ENCODE measurements at places on chromosomes 5 and 9.

DNA sequence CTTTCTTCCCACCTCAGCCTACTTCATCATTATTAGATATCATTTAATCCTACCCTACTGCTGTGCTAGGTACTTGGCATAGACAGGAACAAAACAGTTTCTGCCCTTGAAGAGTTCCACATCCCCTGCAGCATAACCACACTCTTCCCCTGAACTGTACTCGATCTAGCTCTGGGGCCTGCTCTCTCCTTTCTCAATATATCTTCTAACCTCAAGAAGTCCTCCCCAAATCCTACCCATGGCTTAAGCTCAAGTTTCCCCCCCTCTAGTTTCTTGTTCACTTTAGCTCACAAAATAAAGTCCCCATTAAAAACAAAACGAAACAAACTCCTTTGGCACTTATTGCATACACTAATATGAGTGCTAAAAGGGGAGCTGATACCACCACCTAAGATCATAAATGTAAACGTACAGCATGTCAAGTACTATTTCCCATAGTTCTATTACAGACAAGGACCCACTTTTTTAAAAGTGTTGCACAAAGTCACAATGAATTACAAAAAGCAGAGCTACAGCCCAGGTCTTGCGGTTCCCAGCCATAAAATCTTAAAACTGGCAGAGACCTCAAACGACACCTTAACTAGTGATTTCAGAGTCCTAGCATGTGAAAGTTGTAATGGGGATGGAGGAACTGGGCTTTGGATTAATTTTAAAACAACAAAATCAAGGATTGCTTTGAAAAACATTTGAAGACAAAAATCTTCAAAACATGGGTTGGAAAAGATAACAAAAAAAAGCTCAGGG lies 80.7 kb downstream of the PTPDC1 start:
- peak overlapping the region; percentile 76 for H3K4me3 ChIP-seq
- no peak for DNase-seq
- H3K4me1 ChIP-seq = peaks cover 34% of the 10 kb centered on the region
- no peaks in the 10 kb centered on the region for H3K27me3 ChIP-seq

DNA sequence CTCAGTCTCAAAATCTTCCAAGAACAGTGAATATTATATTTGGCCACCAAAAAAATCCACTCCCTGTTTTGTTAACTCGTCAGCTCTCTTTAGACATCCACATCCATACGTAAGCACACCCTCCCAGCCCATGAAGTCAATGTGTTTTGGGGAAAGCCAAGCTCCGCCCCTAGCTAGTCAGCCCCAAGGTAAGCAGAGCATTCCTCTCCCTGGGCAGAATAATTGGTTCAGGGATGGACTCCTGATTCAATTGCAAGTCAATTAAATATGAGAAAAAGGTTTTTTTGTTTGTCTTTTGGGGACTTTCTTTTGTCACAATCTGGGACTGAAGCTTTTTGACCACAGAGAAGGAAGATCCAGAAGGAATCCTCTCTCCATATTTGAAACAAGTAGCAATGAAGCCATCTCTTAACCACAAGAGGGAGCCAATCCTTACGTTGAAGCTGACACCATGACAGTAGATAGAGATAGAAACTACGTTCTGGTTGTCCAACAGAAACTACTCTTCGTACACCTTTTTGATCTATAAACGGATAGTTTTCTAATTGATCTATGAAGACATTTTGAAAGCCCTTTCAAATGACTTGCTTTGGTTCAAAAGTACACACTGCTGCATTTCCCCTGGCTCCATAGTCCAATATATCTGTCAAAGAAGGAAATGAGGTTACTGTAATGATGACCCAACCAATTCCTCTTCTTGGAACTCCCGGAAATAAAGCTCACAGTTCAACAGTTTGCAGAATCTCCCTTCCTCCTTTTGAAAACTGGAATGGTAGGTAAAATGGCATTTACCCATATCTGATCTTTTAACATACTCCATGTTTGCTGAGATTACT lies 166.4 kb downstream of the TLE1 start:
- no peak for DNase-seq
- H3K27me3 ChIP-seq = no peaks in the 10 kb centered on the region
- no peaks in the 10 kb centered on the region for H3K4me1 ChIP-seq

DNA sequence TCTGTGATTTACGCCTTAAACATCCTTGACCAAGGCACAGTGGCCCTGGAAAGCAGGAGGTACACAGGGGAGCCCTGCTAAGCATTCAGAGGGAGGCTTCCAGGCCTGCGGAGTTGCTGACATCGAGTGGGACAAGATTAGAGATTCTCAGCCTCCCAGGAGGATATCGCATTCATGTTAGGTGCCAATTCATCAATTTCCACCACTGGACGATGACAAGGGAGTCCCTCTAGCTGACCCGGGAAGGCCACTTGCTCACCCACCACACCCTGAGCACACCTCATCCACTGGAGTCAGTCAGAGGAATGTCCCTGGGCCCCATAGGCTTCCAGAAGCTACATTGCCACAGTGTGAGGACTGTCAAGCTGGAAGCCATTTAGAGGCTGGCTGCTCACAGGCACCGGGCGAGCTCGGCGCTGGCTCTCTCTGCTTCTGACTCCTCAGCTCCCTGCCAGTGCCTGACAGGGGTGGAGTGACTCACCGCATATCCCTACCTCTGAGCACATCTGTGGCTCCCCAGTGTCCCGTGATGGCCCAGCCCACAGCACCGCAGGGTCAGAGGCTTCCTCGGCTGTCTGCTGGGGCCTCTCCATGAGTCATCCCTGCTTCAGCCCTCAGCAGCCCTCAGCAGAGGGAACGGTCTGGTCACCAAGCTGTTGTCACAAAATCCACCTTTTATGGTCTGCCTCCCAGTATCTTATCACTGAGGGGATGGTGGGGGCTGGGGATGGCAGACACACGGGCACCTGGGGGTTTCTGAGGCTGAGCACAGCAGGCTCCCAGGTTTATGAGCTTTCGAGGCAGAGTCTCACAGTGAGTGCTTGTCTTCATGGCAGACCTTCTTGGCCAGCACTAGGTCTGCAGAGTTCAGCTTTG lies 117.5 kb downstream of the ZNF608 start:
- no peaks in the 10 kb centered on the region for H3K27me3 ChIP-seq
- DNase-seq = no peak
- H3K4me1 ChIP-seq = no peaks in the 10 kb centered on the region
- no peak overlapping the region for H3K4me3 ChIP-seq

DNA sequence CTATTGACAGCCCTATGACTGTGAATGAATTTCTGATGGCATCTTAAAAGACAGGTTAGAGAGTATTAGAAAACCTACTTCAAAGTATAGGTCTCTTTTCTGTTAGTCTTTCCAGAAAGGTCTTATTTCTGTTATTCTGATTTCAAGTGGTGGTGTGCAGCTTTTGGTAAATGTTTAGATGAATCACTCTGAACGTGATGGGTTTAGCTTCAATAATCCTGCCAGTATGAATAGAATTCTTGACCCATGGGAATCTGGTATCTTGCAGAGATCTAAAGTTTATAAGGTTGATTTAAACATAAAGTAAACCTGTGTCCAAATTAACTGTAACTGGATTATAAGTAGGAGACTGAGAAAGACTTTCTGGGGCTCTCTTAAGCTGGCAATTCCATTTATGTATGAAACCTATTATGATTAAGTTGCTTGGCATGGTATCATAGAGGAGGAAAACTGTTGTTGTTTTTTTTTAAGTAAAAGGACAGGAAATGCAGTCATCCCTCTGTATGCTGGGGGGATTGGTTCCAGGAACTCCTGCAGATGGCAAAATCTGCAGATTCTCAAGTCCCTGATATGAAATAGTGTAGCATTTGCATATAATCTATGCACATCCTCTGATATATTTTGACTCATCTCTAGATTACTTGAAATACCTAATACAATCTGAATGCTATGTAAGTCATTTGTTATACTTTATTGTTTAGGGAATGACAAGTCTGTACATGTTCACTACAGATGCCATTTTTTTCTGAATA lies 77.0 kb upstream of the ADAMTS19 start:
- no peak for DNase-seq
- H3K27me3 ChIP-seq = no peaks in the 10 kb centered on the region
- H3K27ac ChIP-seq = no peak overlapping the region
- no peak overlapping the region for H3K4me3 ChIP-seq

DNA sequence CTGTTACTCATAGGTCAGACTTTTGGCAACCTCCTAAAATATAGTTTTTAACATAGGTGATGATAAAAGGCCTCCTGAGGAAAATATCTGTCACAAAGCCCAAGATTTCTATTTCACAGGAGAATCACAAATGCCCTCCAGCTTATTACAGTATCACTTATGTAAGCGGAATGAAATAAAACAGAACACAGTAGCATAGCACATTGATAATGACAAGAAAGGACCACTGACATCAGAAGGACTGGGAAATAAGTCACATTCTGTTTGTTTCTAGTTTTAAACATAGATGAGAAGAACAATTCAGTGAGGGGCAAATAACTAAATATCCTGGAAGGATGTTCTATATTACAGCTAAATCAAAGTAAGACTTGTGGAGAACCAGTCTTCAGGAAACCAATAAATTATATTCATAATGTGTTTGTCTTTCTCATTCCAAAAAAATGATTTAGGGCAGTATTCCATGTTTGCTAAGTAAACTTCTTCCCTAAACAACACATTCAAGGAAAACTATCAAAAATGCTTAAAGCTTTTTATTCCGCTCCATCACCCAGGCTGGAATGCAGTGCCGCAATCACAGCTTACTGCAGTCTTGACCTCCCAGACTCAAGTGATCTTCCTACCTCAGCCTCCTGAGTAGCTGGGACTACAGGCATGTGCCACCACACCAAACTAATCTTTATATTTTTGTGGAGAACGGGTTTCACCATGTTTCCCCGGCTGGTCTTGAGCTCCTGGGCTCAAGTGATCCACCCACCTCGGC lies 20.8 kb upstream of the CTNNAL1 start:
- DNase-seq = no peak
- no peaks in the 10 kb centered on the region for H3K27me3 ChIP-seq
- no peak overlapping the region for H3K4me3 ChIP-seq

DNA sequence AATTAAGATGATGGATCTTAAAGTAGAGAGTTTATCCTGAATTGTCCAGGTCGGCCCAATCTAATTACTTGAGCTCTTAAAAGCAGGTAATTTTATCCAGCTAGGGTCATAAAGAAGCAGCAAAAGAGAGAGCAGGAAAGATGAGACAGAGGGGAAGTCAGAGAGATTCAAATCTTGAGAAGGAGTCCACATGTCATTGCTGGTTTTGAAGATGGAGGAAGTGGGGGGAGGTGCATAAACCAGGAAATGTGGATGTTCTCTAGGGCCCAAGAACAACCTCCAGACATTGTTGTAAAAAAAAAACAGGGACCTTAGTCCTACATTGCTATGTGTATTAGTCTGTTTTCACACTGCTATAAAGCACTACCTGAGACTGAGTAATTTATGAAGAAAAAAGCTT lies 66.4 kb downstream of the SLCO4C1 start:
- no peak overlapping the region for H3K27ac ChIP-seq
- no peak overlapping the region for H3K4me3 ChIP-seq
- no peaks in the 10 kb centered on the region for H3K36me3 ChIP-seq
- DNase-seq = no peak

- H3K4me3 ChIP-seq = no peak overlapping the region
- no peak for DNase-seq
- no peak overlapping the region for H3K27ac ChIP-seq
- no peaks in the 10 kb centered on the region for H3K36me3 ChIP-seq
- no peaks in the 10 kb centered on the region for H3K27me3 ChIP-seq
Observed at GRCh38 chr5:5981562-5981961, 396.8 kb downstream of the MED10 start.

DNA sequence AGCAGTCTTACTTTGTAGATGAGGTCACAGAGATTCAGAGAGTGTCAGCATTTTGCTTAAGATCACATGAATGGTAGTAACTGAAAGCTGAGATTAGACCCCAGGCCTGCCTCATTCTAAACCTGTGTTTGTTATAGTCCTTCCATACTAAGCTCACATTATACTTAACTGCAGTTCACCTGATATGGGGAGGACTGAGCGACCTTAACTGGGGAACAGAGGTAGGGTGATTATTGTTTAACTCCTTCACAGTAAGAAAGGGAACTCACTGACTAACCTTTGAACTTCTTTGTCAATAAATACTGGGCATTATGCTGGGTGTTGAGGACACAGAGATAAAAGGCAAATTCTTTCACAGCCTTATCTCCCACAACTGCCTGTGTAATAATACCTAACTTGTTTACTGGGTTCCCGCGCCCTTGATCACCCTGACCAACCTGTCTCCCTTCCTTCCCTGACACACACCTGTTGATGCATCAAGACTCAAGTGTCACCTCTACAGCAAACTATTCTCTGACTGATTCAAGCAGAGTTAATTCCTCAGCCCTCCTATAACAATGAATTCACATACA lies 27.2 kb downstream of the DEPDC1B start:
- no peaks in the 10 kb centered on the region for H3K36me3 ChIP-seq
- H3K4me3 ChIP-seq = no peak overlapping the region
- no peaks in the 10 kb centered on the region for H3K27me3 ChIP-seq
- no peak for DNase-seq
- no peak overlapping the region for H3K27ac ChIP-seq

DNA sequence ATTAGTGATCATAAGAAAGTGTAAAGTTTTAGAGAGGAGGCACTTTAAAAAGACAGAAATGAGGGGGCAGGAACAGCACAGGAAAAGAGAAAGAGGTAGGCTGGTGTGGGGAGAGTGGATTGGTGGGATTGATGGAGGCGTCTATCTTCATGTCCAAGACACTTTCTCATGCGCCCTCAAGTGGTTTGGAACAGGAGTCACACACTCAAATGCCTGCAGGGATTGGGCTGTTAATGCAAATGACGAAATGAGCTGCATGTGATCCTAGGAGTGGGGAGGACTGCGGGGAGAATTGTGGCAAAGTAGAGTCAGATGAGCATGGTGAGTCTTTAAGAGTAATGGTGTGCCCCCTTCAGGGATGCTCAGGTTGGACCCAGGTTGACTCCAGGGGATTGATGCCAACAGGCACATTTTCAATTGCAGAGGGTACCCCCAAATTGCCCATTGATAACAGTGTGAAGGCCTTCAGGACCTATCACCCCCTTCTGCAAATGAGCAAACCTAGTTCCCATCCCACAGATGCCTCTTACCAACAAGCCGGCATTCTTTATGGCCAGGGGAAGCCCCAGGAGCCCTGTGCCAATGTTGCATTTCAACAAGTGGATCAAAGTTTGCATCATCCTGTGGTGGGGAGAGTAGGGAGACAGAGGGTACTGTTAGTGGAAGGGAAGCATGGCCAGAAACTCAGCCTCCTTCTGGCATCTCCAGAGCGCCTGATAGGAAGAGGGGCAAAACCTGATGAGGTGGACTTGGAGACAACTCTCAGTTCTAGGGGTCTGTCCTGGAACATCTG lies 5.3 kb downstream of the SLC36A3 start:
- H3K4me1 ChIP-seq = no peaks in the 10 kb centered on the region
- H3K27ac ChIP-seq = no peak overlapping the region
- H3K36me3 ChIP-seq = no peaks in the 10 kb centered on the region
- no peak overlapping the region for H3K4me3 ChIP-seq

GRCh38 chr5:82793808-82794419 lies 283.3 kb downstream of the TMEM167A start:
- H3K4me3 ChIP-seq = no peak overlapping the region
- peak; percentile 26 for DNase-seq
- no peaks in the 10 kb centered on the region for H3K36me3 ChIP-seq
- H3K27me3 ChIP-seq = peaks cover 2% of the 10 kb centered on the region
- no peak overlapping the region for H3K27ac ChIP-seq

GRCh38 chr5:1292846-1293415 lies 1.9 kb downstream of the TERT start:
- H3K27ac ChIP-seq = no peak overlapping the region
- no peak for DNase-seq
- no peak overlapping the region for H3K4me3 ChIP-seq

- no peak overlapping the region for H3K27ac ChIP-seq
- H3K36me3 ChIP-seq = no peaks in the 10 kb centered on the region
- no peak overlapping the region for H3K4me3 ChIP-seq
- H3K27me3 ChIP-seq = peaks cover 57% of the 10 kb centered on the region
- peaks cover 4% of the 10 kb centered on the region for H3K4me1 ChIP-seq
Observed at GRCh38 chr9:976943-977837, 735 bp downstream of the DMRT3 start.
